Mesothelial cell of epicardium (in vitro differentiated cells): ENCODE measurements at places on chromosomes 6 and 20.

DNA sequence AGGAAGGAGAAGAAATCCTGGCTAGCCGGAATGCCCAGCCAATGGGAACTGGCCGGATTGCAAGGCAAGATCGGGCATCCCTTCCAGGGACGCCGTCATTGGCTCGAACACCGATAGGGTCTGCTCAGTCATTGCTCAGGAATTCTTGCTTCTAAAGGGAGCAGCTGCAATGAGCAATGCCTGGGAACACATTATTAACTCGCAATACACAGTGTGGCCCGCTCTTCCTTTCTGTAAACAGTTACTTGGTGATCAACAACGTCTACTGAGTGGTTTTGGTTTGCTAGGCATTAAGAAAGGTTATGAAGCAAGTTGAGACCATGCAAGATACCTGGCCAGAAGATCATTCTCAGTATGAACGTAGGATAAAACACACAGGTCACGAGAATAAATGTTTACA, 165.4 kb upstream of the CITED2 start:
- DNase-seq = no peak

GRCh38 chr6:137900815-137901214, 33.8 kb downstream of the TNFAIP3 start:
- DNase-seq = no peak

- DNase-seq = no peak
These were observed 217.7 kb downstream of the ATXN1 start for GRCh38 chr6:16543521-16543920.

DNA sequence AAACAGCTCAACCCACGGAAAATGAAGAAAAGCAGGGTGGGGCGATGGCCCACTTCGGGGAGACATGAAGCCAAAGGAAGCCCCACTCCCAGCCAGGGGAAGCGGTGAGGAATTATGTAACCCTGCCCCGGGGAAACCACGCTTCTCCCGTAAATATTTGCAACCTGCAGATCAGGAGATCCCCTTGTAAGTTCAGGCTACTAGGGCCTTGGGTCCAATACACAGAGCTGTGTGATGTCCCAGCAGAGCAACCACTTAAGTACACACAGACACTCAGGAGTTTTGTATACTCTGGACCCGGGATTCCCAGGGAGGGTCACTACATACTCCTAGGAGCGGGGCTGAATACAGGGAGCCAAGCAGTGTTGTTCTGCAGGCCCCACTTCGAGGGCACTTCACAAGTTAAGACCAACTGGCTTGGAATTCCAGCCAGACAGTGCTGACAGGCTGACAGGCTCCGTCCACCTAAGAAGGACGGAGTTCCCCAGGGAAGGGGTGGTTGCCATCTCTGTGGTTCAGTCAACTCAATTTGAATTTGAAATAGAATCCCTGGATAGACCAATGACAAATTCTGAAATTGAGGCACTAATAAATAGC, 301.4 kb upstream of the THEMIS start:
- DNase-seq = no peak

DNA sequence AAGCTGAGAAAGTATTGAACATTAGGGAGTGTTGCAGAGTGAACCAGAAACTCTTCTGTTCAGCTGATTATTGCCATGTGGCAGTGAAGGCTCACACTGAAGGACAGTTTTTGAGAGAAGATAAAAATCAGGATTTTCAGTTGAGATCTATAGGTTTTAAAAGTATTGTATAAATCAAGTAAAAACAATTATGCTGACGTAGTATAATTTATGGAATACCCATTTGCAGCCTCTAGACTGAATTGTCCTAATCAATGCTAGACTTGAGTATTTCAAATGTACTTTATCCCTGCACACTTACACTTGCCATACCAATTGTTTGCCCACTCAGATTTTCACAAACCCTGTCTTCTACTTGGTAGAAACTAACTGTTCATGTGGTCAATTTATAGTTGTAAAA, 245.8 kb downstream of the FRK start:
- no peak for DNase-seq

DNA sequence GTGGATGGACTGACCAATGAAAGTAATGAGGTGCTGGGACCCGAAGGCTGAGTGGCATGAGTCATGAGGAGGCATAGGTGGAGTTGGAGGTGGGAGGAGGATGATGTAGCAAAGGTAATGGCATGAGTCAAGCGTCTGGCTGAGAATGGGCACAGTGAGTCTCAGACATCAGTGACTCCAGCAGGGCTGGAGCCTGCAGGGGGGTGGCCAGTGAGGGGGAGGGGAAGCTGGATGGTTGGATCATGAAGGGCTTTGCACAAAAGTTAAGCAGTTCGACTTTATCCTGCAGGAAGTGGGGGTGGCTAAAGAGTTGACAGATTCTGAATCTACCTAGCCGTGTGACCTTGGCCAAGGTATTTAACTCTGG, 99.0 kb upstream of the IYD start:
- DNase-seq = no peak

GRCh38 chr6:116047173-116047933, 13.3 kb downstream of the FRK start:
- DNase-seq = no peak

DNA sequence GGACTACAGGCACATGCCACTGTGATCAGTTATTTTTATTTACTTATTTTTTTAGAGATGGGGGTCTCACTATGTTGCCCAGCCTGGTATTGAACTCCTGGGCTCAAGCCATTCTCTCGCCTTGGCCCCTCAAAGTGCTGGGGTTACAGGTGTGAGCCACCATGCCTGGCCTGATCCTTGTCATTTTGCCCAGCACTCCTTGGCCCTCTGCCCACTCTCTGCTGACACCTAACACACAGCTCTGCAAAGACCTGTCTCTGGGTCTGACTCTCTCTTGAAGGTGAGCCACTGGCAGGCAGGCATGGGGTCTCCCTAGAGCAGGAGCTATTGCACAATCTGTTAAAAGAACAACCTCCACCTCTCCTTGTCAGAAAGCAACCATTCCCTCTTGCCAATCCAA, 155.6 kb downstream of the ZFP64 start:
- DNase-seq = no peak
